ENCODE measurements at places on chromosomes 3 and 15.

- DNase-seq = no peak
Measured at GRCh38 chr3:106673926-106674569, 703.2 kb upstream of the CCDC54 start.

- no peak for DNase-seq
Measured at GRCh38 chr3:75042941-75043340, 428.5 kb upstream of the CNTN3 start.

- DNase-seq = no peak
Measured at GRCh38 chr3:46660003-46660402, 33.5 kb downstream of the ALS2CL start.

GRCh38 chr15:74414081-74414580 lies 19.6 kb downstream of the SEMA7A start:
- DNase-seq = no peak

DNA sequence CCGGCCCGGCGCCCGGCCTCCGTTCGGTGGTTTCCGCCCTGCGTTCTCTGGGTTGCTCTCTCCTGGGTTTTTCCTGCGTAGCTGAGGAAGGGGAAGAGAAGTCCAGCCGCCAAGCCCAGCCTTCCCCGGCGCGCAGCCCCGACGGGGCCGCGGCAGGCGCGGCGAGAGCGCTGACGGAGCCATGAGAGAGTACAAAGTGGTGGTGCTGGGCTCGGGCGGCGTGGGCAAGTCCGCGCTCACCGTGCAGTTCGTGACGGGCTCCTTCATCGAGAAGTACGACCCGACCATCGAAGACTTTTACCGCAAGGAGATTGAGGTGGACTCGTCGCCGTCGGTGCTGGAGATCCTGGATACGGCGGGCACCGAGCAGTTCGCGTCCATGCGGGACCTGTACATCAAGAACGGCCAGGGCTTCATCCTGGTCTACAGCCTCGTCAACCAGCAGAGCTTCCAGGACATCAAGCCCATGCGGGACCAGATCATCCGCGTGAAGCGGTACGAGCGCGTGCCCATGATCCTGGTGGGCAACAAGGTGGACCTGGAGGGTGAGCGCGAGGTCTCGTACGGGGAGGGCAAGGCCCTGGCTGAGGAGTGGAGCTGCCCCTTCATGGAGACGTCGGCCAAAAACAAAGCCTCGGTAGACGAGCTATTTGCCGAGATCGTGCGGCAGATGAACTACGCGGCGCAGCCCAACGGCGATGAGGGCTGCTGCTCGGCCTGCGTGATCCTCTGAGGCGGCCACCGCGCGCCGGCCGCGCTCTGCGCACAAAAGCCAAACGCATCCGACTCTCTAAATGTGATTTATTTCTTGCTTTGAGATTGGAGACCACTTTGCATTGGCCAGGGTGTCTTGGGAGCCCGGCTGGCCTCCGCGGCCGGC lies 727 bp downstream of the RAP2B start:
- peak; percentile 37 for DNase-seq

DNA sequence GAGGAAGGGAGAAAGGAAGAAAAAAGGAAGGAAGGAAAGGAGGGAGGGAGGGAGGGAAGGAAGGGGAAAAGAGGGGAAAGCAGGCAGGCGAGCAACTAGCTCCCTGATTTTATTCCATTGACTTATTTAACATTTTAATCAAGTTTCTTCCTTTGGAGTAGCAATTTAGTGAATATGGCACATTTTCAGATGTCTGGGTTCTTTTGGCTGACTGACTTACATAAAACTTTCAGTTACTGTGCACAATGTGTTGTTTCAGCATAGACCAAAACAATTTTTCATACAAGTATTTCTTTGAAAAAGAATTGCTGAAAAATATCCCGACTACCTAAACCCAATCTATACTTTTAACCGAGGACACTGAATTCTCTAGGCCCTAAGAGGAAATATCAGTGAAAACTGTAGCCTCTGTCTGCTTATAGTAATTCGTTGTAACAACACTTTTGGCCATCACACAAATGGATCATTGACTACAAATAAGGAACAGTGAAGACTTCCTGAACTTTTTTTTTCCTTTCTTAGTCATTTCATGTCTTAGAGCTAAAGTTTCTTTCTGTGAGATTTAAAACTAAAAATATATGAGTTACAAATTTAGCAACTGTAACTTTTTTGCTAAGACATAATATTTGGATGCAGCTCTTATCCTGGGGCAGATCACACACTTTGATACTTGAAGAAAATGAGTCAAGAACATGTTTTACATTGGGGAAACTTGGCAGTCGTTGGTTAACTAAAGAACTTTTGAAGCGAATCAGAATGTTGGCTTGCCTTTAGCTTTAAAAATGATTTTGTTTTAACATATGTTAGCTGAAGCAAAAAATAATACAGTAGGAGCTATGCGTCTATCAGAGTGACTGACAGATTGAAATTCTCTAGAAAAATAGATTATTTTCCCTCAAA lies 79.6 kb downstream of the SOX2 start:
- DNase-seq = no peak

- no peak for DNase-seq
Measured at GRCh38 chr3:4586381-4586780, 93.2 kb downstream of the ITPR1 start.

- DNase-seq = no peak
Measured at GRCh38 chr15:63601704-63602185, 4.6 kb downstream of the FBXL22 start.
